CD8-positive, alpha-beta memory T cell (primary cell): ENCODE measurements at places on chromosomes 1 and 21. TPM values are rescaled to one million over a fixed set of nuclear protein-coding genes. Genes with fewer than 3 reads are reported as not detected.

CLCA1 gene
- not detected for total RNA-seq

RAP1GAP gene
- 0.44 TPM for total RNA-seq

- H3K27ac ChIP-seq = peak overlapping the region; percentile 3
- no peaks in the 10 kb centered on the region for H3K36me3 ChIP-seq
- H3K27me3 ChIP-seq = no peaks in the 10 kb centered on the region
Observed at GRCh38 chr1:101278845-101279244, 42.0 kb downstream of the S1PR1 start.

DNA sequence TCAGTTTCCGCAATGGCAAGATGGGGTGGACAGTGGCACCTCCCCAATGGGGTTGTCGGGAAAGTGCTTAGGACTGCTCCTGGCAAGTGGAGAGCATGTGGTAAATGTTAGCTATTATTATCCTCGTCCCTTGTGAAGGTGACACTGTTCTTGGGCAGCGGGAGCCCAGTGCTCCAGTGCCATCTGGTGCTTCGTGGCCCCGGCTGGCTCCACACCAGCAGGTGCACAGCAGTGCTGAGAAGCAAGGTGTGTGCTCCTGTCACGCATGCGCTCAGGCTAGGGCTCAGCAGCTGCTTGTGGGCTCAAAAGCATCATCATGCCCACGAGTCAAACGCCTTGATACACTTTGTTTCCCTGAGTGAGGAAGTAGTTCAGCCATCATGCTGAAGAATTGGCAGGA lies 24.9 kb upstream of the KCNC4 start:
- DNase-seq = no peak
- H3K4me3 ChIP-seq = no peak overlapping the region
- no peak overlapping the region for H3K27ac ChIP-seq
- H3K4me1 ChIP-seq = no peaks in the 10 kb centered on the region
- H3K36me3 ChIP-seq = no peaks in the 10 kb centered on the region
- no peaks in the 10 kb centered on the region for H3K27me3 ChIP-seq

DNA sequence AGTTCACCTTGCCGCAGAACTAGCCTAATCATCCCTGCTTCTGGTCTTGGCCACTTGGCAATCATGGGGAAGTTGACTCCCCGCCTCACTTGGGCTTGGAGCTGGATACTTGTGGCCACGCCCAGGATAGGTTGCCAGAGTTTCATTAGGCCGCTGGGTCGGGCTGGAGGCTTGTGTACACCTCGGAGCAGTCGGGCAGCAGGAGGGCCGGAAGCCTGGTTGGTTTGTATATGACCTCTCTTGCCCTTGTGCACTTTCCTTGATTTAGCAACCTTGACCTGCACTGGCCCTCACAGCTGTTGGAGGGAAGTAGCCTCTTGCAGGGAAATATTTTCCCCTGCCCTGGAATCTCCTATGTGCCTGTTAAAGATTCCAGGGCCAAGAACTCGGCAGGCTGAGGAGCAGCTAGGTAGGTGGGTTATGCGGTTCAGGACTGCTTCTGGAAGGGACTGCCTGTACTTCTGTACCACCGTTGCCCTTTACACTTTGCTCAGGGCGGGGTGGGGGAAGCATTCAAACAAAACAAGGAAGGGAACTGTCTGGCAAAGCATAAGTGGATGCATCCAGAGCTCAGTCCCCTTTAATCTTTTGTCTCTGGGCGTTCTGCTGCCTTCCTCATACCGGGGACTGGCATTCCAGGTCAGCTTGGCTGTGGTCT lies 83.5 kb downstream of the UCK2 start:
- DNase-seq = no peak
- H3K4me3 ChIP-seq = no peak overlapping the region
- no peaks in the 10 kb centered on the region for H3K4me1 ChIP-seq
- H3K36me3 ChIP-seq = no peaks in the 10 kb centered on the region
- no peak overlapping the region for H3K27ac ChIP-seq
- no peaks in the 10 kb centered on the region for H3K27me3 ChIP-seq

DNA sequence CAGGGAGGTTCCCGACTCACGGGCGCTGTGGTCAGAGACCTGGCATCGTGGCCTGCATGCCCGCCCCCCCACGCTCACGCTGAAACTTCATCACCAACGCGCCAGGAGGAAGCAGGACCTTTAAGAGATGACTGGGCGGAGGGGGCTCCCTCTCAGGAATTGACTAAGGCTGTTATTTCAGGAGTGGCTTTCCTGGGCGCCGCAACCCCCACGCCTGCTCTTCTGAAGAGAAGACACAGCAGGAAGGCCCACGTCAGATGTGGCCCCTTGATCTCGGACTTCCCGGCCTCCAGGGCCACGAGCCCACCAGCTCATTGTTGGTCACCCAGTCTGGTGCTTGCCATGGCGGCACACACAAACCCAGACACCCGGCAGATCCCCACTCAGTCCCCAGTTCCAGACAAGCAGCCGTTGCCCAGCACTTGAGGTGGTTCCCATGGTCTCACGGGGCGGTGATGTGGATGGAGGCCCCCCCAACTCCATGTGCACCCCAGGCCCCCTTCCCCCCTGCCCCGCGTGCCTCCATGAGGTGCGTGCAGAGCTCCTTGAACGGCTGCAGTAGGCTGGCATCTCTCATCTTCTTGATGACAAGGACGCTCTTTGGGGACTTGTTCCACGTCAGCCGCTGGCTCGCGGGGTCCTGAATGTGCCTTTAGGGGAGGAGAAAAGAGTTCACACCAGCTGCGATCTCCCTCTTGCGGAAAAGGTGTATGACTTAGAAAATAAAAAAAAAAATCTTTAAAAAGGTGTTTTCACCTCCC lies 21.4 kb downstream of the NADK start:
- no peak overlapping the region for H3K4me3 ChIP-seq
- no peaks in the 10 kb centered on the region for H3K4me1 ChIP-seq
- no peak for DNase-seq
- H3K27ac ChIP-seq = peak overlapping the region; percentile 31
- H3K36me3 ChIP-seq = peaks cover 22% of the 10 kb centered on the region

SYT14 gene
- total RNA-seq = not detected

GRCh38 chr1:44089371-44090048 lies 29.1 kb upstream of the KLF17 start:
- H3K4me1 ChIP-seq = no peaks in the 10 kb centered on the region
- H3K36me3 ChIP-seq = no peaks in the 10 kb centered on the region
- H3K27ac ChIP-seq = no peak overlapping the region
- DNase-seq = no peak
- H3K27me3 ChIP-seq = no peaks in the 10 kb centered on the region

DYNLT4 gene
- 0.31 TPM for total RNA-seq

DNA sequence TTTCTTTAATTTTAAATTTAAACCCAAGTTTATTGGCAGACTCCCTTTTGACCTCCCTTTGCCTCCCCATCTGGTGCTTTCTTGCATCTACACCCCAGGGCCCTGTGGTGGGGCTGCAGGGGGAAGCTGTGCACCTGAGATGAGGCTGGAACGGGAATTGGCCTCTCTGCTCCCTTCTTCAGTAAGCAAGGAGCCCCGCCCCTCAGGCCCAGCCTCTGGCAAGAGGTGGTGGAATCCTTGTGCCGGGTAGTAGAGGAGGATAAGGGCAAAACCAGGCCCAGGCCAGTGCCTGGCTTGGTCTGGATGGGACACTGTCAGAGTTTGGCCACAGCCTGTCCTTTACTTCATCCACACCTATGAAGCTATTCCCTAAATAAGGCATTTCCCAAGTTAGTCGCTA lies 25.1 kb downstream of the ATP8B2 start:
- H3K36me3 ChIP-seq = peaks cover 34% of the 10 kb centered on the region
- H3K27me3 ChIP-seq = no peaks in the 10 kb centered on the region
- DNase-seq = no peak
- H3K4me1 ChIP-seq = peaks cover 48% of the 10 kb centered on the region
- H3K4me3 ChIP-seq = no peak overlapping the region
- H3K27ac ChIP-seq = no peak overlapping the region

DNA sequence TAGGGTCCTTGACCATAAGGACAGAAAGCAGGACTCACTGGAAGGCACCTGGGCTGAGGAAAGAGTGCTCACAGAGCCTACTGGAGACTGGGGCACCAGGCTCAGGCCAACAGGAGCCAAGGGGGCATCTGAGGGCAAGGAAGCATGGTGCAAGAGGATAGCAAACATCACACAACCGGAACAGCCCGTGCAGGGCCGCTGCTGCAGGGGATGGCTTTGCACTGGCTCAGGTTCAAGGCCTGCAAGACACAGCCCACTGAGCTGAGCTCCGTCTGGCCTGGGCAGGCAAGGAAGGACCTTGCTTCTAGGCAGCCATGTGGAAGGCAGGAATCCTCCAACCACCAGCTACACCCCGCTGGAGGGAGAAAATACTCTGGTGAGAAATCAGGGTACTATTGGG lies 59.8 kb upstream of the KIF26B start:
- H3K4me1 ChIP-seq = no peaks in the 10 kb centered on the region
- H3K27me3 ChIP-seq = no peaks in the 10 kb centered on the region
- no peaks in the 10 kb centered on the region for H3K36me3 ChIP-seq
